GM06990 (cell line): ENCODE measurements at places on chromosomes 6 and 20.

DNA sequence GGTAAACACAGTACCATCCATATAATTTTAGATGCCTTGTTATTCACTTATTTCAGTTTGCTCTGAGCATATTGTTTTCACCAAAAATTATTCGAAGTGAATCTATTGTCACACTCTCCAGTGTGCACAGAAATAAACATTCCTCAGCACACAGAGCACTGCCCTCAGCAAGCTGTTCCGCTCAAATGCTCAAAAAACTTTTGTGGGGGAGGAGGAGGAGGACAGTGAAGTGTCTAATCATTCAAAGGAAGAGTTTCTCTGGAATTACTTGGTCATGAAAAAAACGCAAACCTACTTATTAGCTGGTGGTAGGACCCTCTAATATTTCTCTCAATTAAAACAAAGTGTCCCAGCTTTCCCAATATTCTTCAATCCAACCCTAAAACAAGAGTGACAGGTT, 88.3 kb downstream of the DTNBP1 start:
- no peak for DNase-seq

DNA sequence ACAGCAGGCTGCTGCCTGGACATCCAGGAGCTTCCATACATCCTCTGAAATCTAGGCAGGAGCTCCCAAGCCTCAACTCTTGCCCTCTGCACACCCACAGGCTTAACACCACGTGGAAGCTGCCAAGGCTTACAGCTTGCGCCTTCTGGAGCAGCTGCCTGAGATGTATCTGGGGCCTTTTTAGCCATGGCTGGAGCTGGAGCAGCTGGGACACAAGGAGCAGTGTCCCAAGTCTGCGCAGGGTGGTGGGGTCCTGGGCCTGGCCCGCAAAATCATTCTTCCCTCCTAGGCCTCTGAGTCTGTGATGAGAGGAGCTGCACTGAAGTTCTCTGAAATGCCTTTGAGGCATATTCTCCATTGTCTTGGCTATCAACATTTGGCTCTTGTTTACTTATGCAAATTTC, 255.0 kb downstream of the DLL1 start:
- DNase-seq, result no peak

DNA sequence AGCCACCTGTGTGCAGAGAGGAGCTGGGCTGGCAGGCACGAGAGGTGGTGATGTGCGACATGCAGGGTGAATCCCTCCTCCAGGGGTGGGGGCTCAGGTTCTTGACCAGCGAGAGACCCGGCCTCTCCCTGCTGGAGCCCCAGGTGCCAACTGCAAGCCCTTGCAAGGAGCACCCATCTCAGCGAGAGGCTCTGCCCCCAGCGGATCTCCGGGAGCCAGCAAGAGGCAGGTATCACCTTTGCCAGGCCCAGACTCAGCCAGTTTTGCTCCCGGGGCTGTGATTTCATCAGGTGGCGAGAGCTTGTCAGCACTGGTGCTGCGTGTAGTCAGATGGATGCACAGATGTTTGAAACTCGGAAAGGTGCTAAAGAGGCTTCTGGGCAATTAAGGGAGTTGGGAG, 87.7 kb downstream of the TFAP2C start:
- no peak for DNase-seq

- no peak for DNase-seq
These were observed 13.6 kb upstream of the UBR2 start for GRCh38 chr6:42550277-42550676.

DNA sequence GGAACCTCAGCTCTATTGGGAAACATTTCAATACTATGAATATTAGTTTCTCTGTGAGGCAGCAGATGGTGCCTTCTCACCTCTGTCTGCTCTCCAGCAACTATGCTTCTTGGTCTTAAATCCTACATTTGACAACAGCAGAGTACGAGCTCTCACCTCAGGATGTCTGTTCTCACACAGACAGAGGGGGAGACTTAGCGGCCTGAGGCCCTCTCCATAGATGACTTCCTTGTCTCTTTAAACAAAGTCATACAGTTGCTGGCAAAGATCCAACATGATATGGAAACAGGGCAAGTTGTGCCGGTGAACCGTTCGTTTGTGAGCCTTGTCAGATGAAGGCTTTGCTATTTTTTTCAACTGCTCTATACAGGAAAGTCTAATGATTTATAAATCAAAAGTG, 43.7 kb upstream of the GABRR1 start:
- no peak for DNase-seq
